ENCODE measurements at places on chromosomes 16 and 17.
A peak's percentile ranks its signal among the peaks of the same experiment; 100 is the strongest.

GRCh38 chr17:39224778-39225307 lies 902 bp downstream of the STAC2 start:
- DNase-seq = no peak

GRCh38 chr16:26747760-26748159 lies 319.0 kb upstream of the C16orf82 start:
- no peak for DNase-seq

- peak; percentile 53 for DNase-seq
These were observed 45.9 kb downstream of the SOCS3 start for GRCh38 chr17:78313735-78314648.

DNA sequence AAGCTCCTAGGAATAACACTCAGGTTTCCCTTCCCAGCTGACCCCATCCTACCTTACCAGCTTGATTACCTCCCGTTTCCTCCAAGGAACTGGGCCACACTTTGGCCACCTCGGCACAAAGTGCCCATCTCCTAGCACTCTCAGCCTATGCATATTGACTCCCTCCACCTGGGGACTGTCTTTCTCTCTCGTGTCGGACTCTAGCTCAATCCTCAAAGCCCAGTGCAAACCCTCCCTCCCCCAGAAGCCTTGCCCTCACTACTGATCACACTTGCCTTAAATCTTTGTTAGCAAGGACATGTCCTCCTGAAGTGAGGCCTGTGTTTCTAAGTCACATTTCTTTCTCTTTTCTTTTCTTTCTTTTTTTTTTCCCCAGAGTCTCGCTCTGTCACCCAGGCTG lies 2.6 kb upstream of the RAB26 start:
- DNase-seq = no peak

DNA sequence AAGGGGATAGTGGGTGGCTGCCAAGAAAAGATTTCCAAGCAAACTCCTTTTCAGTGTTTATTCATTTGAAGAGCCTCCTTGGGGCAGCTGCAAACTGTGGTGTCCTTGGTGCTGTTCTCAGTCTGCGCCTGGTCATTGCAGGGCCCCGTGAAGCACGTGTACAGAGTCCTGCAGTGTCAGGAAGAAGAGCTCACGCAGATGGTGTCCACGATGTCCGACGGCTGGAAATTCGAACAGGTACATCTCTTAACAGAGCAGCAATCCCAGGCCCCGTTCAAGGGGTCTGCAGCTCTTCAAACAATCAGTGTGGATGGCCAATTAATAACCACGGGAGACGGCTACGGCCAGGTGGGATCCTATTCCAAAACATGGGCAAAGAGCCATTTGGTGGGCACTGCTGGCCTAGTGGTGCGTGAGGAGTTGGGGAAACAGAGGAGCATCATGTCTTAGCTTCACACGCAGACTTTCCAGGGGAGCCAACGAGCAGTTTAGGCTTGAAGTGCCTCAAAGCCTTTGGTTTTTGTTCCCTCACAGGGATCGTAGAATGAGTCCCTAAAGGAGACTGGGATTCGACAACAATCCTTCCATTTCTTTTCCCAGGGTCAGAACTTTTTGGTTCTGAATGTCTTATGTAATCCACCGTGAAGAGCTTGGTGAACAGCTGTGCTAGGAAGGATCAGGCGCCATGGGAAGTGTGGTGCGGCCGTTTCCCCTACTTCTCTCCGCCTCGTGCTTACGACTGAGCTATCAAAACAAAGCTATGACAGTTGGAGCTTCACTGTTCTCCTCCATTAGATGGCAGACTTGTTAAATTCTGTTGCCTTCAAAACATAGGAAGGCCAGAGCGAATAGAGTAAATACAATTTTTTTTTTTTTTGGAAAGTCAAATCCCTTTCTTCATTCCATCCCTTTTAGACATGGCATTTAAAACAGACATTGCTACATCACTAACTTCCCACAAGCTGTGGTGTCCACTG lies 12.6 kb downstream of the KCTD2 start:
- no peak for DNase-seq
